ENCODE measurements at places on chromosomes 4 and X.
A peak's percentile ranks its signal among the peaks of the same experiment; 100 is the strongest.

DNA sequence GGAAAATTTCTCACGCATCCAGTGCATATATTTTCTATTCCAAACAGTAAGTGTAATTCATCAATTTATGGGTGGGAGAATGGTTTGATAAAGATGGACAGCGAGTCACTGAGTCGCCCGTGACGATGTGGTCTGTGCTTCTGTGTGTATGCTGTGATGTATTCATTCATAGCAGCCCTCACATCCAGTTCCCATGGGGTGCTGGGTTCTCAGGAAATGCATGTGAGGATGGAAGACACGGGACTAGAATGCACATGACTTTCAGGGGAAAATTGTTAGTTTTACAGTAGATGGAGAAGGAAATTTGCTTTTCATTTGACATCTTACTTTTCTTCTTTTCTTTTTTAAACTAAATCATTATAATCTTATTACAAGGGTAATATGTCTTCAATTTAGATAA is 152.9 kb downstream of the STOX2 start:
- no peak for DNase-seq

- DNase-seq, result no peak
These were observed 13.9 kb downstream of the PAGE2 start for GRCh38 chrX:55102754-55103153.

DNA sequence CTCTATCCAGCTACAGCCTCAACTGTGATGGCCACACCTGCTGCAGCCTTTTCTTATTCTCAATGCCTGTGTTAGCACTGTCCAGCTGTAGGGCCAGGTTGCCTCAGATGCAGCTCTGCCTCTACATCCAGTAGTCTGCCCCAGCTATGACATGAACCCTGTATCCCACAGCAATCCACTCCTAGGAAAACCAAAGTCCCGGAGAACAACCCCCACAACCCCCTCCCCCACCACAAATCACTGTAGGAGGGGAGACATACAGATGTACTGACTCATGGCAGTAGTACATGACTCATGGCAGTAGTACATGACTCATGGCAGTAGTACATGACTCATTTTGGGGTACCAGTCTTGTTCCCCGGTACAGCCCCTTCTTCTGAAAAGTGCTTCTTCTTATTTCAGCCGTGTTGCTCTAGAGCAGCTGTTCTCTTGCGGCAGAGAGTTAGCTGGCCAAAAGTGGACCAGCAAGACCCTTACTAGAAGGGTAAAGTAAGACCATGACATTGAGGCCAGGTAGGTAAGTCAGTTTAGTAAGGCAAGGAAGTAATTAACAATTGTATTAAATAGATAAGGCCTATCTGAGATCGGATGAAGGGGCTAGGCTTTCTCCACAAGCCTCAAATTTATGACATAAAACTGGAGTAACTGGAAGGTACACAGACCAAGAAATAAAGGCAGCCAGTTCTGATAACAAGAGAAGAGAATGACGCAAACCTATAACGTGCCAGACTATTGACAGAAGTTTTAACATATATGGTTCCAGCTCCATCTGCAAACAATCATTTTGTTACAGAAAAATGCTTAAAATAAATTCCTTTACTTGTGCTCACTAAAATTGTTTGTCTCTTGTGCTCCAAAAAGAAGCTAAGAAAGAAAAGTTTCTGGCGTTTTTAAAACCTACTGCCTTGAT is 221.4 kb downstream of the TACR3 start:
- no peak for DNase-seq

GRCh38 chrX:77426811-77427210 is 20.4 kb upstream of the FGF16 start:
- DNase-seq, result no peak

DNA sequence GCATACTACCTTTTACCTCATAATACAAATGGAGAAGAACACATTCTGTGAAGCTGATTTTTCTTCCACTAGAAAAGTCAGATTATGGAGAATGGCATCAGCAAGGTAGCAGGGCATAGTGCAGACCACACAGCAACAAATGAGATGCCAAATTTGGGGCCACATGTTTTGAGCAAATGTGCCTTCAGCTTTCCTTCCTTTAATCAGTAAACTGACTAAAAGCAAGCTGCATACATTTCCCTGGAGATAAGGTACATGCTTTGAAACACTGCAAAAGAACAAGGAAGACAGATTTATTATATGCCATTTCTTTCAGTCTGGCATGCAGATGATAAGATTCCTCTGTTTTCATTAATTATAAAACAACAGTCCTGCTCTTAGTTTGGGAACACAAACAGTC is 67.1 kb upstream of the GUCY1A1 start:
- no peak for DNase-seq

DNA sequence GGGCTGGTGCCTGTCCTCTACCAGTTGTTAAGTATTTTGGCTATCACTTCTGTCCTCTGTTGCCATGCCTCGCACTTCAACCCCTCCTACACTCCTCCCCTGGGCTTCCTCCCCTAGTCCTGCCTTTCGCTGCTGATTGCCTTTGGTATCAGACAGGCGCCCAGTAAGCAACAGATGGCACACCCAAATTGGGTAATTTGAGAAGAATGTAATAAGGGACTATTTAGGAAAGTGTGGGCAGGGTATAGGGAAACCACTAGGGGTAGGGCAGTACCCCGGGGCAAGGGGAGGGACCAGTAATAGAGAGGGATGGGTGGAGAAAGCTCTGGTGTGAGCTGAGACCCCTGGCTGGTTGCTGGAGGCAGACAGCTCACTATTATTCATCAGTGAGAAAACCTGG is 172.7 kb upstream of the USP9X start:
- DNase-seq, result no peak

DNA sequence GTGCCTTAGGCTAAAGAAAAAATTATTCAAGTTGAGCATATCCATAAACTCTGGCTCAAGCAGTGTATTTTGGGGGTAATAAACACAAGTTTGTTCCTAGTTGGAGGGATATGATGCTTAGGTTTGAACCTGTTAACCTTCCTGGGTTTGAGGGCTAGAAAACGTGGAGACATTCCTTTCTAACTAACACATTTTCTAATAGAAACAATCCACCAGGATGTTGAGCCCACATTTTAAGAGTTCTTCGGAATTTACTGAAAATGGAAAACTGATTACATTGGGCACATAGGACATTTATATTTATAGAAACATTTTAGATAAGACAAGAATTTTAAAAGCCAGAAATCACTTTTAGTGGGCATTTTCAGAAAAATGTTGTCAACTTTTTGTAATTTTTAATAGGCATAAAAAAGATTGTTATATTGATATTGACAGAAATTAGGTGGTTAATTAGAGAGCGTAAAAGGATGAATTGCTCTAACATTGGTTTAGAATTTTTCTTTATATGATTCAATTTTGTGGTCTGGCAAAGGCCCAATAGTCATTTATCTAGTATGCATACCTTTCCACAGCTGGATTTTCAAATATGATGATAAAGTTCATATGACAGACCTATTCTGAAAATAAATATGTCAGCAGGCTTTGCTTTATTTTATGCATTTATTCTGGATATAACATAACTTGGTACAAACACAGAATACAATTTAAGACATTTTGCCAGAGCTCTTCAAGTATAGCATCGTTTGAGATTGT is 49.2 kb downstream of the CEP44 start:
- DNase-seq, result no peak

GRCh38 chrX:31200430-31200829 is 128.6 kb upstream of the FTHL17 start:
- DNase-seq, result no peak

DNA sequence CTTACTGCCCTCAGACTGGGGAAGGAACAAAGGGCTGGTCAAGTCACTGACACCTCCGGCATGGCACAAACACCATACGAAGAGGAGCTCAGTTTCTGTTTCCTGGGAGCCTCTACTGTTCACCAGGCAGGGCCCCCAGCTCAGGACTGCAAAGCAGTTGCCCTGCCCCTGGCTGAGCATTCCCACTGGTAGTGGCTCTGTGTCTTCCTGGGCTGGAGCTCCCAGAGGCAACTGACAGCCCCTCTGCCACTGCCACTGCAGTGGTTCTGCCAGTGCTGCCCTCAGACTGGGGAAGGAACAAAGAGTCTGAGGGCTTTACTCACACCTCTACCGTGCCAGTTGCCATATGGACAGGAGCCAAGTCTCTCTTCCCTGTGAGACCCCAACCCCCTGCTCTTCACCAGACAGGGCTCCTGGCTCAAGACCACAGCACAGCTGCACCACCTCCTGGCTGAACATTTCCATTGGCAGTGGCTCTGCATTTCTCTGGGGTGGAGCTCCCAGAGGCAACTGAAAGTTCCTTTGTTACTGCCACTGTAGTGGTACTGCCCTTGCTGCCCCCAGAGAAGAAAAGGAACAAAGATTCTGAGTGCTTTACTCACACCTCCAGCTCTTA is 67.9 kb downstream of the SMARCA5 start:
- peak; percentile 13 for DNase-seq

GRCh38 chr4:57373991-57374390 is 263.8 kb upstream of the IGFBP7 start:
- DNase-seq, result no peak

DNA sequence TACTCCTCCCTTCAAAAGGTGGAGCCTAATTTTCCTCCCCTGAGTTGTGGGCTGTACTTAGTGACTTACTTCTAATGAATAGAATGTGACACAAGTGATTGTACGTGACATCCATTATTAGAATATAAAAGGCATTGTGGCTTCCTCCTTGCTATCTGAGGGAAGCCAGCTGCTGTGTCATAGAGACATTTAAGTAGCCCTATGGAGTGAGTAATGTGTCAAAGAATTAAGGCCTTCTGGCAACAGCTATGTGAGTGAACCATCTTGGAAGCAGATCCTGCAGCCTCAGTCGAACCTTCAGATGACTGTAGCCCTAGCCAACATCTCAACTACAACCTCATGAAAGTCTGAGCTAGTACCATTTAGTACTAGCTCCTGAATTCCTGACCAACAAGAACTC is 76.1 kb downstream of the BCOR start:
- DNase-seq, result no peak

- no peak for DNase-seq
These were observed 82.9 kb upstream of the NHS start for GRCh38 chrX:17292111-17292527.

DNA sequence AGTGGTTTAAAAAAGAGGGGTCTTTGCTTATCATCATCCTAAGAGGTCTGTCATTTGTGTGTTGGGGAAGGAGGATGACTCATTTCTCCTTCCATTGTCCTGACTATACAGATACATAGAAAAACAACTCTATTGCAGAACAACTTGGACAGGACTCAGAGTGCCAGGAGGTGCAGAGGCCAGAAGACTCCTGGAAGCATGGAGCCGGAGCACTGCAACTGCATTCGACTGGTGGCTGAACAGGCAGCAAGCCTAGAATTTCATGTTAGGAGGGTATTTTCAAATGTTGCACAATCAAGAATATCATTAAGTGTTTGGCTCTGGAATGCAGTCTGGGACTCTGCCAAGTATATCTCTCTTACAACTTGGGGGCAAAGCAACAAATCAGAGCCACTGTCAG is 35.0 kb upstream of the MAML3 start:
- no peak for DNase-seq

DNA sequence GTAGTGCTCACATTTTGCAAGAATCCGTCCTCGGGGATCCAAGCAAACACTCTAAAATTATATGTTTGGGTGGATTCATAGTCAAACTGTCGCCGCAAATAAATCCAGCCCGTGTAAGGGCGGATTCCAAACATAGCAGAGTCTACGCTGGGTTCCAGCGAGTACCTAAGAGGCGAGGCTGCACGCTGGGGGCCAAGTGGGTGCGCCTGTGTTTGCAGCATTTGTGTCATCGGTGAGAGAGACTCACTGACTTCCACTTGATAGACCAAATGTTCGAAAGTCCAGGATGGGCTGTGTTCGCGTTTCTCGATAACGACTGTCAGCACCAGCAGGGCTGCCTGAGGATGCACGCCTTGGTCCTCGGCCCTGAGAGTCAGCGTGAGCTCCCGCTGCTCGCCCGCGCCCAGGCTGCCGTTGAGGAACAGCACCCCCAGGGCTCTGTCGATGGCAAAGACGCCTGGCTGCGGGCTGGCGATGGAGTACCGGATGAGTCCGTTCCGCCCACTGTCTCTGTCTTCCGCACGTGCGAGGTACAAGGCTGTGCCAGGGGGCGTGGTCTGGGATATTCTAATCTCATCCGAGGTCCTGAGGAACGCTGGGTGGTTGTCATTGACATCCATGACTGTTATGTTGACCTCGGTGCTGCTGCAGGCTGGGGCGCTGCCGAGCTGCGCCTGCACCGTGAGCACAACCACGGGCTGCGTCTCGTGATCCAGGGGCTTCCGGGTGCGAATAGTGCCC is 158.7 kb downstream of the DCHS2 start:
- peak; percentile 36 for DNase-seq

- peak; percentile 72 for DNase-seq
These were observed 4.2 kb upstream of the CDS1 start for GRCh38 chr4:84578540-84579402.

DNA sequence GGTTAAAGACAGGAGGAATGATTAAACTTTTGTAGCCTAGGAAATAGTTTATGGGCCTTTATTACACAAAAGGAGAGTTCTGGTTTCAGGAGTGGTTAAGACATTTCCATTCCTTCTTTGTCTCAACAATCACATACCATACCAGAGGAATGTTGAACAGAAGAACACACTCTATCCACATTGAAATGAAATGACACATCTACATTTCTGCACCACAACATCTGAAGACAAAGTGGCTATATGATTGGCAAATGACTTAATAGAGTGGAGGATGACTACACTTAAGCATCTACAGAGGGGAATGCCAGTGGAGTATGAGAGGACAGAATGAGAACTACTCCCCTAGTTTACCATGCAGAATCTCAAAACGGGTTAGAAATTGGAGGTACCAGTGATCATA is 8.0 kb downstream of the CYP2U1 start:
- DNase-seq, result no peak

- DNase-seq, result no peak
These were observed 422.0 kb upstream of the CNKSR2 start for GRCh38 chrX:20952180-20952579.

DNA sequence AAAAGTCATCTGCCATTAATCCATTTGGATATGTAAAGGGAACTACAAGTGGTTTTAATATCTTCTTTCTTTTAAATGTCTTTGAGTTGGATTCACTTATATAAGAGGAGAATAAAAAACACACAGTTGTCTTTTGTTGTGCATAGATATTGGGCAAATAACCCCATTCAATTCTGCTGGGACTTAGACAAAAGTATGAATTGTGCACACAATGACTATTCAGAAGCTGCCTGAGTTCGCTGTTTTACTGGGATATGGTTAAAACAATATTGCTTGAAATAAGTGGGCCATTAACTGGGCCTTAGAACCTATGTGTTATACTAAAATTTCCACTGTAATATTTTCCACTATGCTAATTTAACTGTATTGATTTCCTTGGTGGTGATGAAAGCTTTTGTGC is 71.7 kb downstream of the PCYT1B start:
- peak; percentile 78 for DNase-seq

DNA sequence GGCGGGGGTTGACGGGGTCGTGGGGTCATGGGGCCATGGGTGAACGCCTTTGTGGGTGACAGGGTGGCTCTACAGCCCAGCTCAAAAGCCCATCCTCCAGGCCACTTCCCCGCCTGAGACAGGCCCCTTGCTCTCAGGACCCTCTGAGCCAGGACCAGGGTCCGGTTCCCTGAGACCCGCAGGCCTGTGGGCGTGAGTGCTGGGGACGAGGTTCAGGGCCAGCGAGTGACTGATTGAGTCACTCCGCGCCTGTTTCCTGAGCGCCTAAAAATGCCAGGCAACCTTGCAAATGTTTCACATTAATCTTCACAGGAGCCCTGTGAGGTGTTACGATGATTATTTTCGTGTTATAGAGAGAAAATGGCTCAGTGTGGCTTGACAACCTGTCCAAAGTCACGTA is 97.8 kb downstream of the ZNF674 start:
- DNase-seq, result no peak

GRCh38 chr4:34181311-34181841 is 2062.9 kb downstream of the ARAP2 start:
- DNase-seq, result no peak
